ENCODE measurements at places on chromosomes 16 and 17.

DNA sequence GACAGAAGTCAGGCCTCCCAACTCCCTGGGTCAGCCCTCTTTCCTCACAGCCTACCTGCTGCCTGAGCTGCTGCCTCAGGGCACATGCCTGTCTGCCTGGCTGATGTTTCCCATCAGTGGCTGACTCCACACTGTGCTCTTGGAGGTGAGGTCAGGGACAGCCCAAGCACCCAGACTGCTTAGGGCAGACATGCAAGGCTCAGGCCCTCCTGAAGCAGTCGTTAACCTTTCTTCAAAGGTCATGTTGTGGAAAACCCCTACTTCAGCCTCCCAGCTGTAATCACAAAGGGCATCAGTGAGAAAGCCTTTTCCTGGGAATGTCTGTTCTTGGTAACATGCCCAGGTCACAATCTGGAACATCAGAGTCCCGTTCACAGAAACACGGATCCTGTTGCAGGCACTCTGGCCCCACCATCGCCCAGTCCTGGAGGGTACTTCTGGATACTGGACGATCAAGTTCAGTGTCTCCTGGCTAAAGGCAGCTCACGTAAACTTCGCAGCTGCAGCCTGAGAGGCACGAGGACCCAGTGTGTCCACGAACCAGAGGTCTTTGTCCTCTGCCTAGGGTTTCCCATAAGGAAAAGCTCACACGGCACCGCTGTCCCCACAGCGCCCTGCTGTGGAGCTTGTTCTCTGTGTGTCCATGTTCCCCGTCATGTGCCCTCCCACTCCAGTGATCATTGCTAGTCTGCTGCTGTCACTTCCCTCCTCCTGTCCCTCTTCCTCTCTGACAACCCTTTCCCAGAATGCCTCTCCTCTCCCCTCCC is 54.9 kb downstream of the GNAO1 start:
- DNase-seq: peak; percentile 59

- DNase-seq: no peak
These were observed 4.3 kb upstream of the PDF start for GRCh38 chr16:69334696-69335095.

GRCh38 chr17:18037486-18037885 is 1.5 kb downstream of the ATPAF2 start:
- DNase-seq: no peak

- DNase-seq: no peak
These were observed 1.9 kb downstream of the XAF1 start for GRCh38 chr17:6757747-6758146.

DNA sequence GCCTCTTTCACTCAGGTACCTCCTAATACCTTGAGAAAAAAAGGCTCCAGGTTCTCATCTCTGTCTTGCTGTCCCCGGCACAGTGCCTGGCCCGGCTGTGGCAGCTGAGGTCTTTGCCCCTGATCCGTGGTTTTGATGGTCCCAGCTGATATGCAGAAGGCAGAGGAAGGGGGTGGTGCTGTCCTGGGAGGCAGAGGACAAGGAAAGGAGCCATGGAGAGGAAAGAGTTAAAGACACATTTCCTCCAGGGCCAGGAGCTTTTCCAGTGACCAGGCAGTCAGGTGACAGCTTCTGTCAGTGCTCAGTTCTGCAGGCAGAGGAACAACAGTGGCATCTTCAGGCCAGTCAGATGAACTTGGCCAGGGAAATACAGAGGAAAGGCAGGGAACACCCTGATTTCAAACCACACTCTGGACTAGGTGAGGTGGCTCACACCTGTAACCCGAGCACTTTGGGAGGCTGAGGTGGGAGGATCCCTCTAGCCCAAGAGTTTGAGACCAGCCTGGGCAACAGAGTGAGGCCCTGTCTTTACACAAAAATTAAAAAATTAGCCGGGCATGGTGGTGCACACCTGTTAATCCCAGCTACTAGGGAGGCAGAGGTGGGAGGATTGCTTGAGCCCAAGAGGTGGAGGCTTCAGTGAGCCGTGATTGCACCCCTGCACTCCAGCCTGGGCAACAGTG is 3.3 kb upstream of the COG1 start:
- no peak for DNase-seq

DNA sequence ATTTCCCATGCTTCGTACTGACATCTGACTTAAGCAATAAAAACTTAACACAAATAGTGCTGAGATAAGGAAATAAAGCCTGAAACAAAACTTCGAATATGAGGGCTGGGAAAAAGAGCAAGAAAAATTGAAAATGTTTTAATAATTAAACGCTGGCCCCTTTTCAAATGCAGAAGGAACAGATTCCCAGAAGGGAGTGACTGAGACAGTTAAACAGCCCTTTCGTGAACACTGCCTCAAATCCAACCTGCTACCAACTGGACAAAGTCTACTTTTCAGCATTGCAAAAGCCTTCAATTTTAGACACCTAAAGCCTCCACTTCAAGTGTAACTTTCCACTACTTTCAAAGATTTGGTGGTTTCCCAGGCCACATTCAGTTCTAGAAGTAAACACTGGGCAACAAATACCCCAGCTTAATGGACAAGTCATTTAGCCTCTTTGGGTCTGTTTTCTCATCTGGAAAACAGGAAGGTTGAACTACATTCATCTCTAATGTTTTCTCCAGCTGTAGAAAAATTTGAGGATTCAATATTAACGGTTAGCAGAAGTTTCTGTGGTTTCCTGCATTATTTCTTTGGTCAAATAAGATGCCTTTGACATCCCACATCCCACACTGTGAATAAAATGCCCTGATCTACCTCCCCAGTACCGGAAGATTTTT is 11.8 kb downstream of the RFFL start:
- no peak for DNase-seq

- DNase-seq: no peak
These were observed 40.8 kb downstream of the USP32 start for GRCh38 chr17:60351012-60351695.

DNA sequence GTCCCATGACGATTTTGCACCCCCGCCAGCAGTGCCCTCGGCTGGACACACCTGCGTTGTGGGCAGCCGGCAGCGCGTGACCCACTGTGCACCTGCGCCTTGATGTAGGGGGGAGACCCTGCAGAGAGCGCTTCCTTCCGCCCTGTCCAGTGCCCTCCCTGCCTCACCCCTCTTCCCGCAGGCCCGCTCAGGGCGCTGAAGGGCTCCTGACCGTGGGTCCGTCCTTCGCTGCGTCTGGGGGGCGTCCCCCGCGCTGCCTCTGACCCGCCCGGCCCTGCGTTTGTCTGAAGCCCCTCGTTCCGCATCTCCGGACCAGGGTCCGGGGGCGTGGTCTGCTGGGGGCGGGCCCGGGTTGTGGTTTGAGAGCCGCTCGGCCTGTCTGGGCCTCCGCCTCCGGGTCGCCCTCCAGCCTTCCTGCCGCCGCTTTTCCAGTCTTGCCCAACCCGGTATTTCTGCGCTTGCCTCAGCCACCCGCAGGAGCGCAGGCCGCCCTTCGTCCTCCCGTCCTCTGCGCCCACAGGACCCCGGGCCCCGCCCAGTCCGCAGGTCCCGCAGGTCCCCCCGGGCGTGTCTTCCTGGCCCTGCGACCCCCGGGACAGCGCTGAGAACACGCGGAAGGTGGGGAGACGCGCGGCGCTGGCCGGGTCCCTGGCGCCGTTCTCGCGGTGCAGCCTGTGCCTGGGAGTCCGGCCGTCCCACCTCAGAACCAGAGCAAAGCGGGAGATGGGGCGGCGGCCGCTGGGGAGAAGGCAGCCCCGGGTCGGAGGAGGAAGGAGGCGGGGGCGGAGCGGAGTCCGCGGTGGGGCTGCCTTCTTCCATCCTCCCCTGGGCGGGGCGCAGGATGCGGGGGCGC is 4.0 kb upstream of the IL17C start:
- no peak for DNase-seq

DNA sequence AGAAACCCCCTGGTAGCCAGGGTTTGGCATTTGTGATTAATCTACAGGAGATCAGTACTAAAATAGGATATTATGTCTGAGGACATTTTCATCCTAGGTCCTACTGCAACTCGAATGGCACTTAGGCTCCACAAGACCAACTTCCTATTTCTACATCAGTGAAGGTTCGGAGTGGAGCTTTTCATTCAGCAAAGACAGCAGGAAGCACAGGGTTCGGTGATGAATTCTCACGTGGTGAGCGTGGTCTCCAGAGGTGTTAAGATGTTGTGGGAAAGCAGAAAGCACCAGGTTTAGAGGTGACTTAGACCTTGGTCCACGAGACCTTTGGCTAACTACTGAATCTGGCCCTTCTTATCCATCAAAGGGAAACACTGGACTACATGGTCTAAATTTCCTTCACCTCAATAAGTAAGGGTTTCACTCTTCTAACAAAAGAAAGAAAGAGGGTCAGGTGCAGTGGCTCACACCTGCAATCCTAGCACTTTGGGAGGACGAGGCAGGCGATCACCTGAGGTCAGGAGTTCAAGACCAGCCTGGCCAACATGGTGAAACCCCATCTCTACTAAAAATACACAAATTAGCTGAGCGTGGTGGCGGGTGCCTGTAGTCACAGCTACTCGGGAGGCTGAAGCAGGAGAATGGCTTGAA is 13.9 kb upstream of the HELZ start:
- no peak for DNase-seq

GRCh38 chr17:78826836-78827509 is 13.6 kb downstream of the USP36 start:
- DNase-seq: no peak

GRCh38 chr16:27110524-27110896 is 43.8 kb downstream of the C16orf82 start:
- DNase-seq: no peak

DNA sequence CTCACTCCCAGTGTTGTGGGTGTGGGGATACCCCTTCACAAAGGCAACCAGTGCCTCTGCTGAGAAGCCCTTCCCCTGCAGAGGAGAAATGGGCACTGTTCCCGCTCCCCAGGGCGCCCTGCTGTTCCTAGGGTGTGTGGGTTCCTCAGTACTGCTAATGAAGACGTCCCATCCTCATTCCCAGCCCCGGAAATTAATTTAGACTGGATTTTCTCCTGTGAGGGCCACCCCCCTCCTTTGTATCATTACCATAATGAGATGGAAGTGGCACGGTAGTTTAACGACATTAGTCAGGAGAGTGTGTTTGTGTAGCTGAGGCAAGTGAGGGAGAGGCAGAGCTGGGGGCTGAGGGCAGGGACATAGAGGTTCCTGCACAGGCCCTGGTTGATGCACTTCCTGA is 53.2 kb downstream of the PIPOX start:
- no peak for DNase-seq

GRCh38 chr16:3487521-3488410 is 7.5 kb downstream of the C16orf90 start:
- no peak for DNase-seq

DNA sequence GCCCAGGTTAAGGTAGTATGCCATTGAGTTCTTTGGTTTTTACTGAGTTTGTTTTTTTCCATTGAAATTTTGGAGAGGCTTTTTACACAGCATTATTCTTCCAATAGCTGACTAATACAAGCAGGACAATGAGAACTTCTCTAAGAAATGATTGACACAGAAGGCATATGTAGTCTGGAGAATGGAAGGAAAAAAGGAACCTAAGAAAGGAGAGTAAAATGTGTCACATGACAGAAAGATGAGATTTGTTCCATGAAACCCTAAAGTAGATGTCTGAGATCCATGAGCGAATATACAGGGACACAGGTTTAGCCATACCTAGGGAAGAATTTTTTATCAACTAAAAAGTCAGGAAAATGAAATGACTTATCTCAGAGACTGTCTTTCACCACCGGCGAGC is 80.7 kb downstream of the AKAP1 start:
- no peak for DNase-seq

- DNase-seq: no peak
These were observed 9.6 kb upstream of the APRT start for GRCh38 chr16:88821168-88821850.

DNA sequence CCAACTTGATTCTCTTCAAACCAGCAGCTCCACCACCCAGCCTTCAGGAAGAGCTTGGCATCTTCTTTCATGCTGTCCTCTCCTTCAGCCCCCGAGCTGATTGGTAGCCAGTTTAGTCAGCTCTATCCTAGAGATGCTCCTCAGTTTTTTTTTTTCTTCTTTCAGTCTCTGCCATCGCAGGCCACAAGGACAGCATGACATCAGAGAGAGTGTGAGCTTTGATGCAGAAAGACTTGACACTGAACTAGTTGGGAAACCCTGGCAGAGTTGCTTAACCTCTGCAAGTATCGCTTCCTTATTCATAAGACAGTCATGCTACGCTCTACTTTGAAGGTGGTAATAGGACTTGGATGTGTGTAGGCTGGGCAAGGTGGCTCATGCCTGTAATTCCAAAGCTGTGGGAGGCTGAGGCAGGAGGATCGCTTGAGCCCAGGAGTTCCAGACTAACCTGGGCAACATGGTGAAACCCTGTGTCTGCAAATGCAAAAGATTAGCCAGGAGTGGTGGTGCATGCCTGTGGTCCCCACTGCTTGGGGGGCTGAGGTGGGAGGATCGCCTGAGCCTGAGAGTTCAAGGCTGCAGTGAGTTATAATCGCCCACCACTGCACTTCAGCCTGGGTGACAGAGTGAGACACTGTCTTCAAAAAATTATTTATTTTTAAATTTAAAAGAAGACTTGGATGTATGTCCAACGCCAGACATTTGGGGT is 2.6 kb downstream of the CD300LB start:
- peak; percentile 44 for DNase-seq

- no peak for DNase-seq
These were observed 26.8 kb downstream of the MPP2 start for GRCh38 chr17:43880420-43880991.

DNA sequence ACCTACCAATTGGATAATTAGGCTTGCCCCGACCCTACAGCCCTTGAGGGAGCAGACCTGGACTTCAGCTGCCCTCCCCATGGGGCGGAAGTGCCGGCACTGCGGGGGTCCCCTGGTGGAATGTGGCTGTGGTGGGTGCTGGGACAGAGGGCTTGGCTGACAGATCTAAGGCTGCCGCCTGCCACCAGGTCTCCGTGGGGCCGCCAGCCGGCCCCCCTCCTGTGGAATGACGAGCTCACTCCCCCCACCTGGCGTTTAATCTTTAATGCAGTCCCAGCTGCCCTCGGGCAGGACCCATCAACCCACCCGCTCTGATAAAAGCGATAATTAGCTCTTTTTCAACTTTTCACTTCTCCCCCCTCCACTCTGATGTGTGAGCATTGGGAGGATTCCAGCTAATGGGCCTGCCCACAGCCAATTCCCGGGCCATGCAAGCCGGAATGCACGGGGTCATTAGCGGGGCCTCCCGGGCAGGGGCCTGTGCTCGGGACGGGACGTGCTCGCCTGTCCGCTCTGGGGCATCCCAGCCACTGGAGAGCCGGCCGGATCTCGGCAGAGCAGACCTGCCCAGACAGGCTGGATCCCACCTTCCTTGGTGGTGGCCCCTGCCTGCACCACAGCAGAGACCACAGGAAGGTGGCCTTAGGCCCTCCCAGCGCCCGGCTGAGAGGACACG is 28.3 kb upstream of the GOSR2 start:
- DNase-seq: no peak

Measured in tibial artery (tissue), 4 donors.